ENCODE measurements at places on chromosomes 2 and 18.

- DNase-seq: no peak
Observed at GRCh38 chr18:12750076-12750714, 47.4 kb downstream of the PSMG2 start.

- no peak for DNase-seq
Observed at GRCh38 chr2:59866436-59866835, 687.0 kb downstream of the BCL11A start.

DNA sequence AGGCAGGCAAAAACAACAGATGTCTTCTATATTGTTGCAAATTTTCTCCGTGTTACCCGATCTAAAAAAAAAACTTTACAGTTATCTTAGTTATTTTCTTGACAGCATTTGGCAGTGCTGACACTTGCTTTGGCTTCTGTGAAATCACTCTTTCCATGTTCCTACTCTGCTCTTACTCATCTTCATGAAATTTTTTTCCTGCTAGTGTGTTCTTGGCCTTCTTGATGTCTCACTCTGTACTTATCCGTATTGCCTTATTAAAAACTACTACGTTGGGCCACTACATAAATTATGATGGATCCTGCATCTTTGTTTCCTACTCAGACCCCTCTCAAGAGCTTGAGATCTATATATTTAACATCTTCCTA lies 134.4 kb downstream of the IKZF2 start:
- DNase-seq: no peak

DNA sequence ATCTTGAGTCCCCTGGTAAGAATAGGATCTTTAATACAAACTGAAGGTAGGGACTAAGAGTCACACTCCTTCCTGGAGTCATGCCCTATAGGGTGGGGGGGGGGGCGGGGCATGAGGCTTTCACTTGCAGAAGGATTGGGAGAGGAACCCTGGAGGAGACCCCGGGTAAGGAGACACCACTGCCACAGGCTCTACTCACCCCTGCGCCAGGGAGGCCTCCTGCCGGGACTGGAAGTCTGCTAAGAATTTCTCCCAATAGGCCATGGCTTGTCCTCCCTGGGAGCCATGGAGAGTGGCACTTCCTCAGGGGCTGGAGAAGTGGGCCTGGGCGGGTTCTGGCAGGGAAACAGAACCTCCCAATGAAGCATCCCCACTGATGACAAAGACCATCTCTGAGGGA lies 645.3 kb upstream of the RAB6C start:
- DNase-seq: no peak

GRCh38 chr2:170265321-170265720 lies 87.4 kb downstream of the MYO3B start:
- DNase-seq: no peak

DNA sequence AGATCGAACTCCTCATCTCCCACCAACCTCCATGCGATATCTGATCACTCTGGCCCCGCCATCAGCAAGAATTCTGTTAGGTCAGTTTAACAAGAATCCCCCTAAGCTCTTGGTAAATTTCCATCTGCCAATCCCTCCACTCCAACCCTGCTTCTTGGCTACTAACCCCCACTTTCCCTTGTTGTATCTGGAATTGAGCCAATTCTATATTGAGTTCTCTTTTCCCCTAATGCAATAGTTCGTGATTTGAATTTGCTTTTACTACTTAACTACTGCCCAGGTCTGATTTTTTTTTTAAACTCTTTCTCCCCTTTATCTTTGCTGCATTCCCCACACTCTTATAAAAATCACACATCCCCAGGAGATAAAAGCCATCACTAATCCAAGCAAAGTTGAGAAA lies 159.3 kb upstream of the STK17B start:
- no peak for DNase-seq

DNA sequence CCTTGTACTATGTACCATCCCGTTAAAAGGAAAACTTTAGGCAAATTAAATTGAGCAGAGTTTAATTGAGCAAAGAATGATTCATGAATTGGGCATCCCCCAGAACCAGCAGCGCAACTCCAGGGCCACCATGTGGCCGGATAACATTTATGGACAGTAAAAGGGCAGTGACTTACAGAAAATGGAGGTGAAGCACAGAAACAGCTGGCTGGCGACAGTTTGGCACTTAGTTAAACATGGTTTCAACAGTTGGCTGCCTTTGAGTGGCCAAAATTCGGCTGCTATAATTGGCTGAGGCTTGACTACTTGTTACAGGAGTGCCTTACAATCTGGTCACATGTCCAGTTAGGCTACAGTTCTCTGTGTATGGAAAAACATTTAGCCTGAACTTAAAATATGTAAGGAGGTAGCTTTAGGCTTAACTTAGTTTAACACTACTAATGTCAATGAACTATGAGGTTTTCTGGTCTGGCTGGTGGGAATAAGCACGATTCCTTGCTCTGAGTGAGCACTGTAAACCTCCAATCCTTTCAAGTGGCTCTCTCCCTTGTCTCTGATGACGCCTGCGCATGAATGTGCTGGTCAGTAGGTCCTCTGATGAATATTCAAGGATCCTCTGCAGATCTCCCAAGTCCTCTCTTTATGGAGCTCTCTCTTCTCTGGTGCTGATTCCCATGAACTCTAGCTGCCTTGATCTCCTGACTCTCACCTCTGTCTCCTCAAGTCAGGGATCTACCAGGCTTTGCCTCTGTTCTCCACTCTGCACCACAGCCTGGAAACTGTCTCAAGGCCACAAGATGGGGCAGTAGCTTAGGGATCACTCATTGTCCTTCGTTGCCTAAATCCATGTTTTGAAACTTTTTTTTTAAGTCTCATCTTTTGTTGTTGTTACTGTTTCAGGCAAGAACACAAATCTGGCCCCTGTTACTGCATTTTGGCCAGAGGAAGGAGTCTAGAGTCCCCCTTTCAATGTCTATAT lies 24.4 kb upstream of the RAB31 start:
- DNase-seq: no peak

DNA sequence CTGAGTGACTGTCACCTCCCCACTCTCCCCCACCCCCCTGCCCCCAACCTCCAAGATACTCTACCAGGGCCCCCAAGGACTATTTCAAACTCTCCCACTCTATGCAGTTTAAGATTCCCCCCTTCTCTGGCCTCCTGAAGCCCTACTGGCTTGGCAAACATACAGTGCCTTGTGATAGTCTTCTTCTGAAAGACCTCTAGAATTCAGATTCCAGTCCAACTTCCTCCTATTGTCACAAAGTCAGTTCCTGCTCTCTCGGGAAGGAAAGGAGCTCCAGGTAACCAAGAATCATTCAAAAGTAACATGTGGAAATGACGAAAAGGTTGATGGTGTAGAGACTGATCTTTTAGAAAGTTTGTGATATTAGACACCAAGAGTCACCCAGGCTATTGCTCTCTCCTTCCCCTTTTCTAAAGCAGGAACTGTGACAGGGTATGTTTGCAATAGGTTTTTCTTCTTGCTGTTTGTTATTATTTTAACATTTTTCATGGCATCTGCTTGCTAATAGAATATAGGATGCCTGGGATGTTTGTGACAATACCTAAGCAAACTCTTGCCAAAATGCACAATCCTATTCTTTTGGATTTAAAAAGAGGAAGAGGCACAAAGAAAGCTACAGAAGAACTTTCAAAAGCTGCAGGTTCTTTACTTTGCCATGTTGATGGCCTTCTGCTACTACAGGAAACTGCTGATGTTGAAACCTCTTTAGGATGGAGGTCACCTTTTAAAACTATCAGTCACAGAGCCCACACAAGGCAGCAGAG lies 93.5 kb upstream of the MGAT4A start:
- no peak for DNase-seq

GRCh38 chr2:230879271-230879882 lies 14.6 kb downstream of the ITM2C start:
- DNase-seq: no peak

GRCh38 chr2:191601060-191601459 lies 76.9 kb upstream of the NABP1 start:
- DNase-seq: no peak

GRCh38 chr2:133496501-133497269 lies 71.6 kb downstream of the NCKAP5 start:
- DNase-seq: no peak

GRCh38 chr2:47069628-47070154 lies 85.4 kb downstream of the STPG4 start:
- no peak for DNase-seq

- DNase-seq: no peak
Observed at GRCh38 chr18:79274823-79275222, 120.9 kb upstream of the NFATC1 start.

Measured in T-helper 22 cell (primary cell).